ENCODE measurements at places on chromosomes 1 and 21. TPM values are rescaled to one million over a fixed set of nuclear protein-coding genes. Genes with fewer than 3 reads are reported as not detected.

DNA sequence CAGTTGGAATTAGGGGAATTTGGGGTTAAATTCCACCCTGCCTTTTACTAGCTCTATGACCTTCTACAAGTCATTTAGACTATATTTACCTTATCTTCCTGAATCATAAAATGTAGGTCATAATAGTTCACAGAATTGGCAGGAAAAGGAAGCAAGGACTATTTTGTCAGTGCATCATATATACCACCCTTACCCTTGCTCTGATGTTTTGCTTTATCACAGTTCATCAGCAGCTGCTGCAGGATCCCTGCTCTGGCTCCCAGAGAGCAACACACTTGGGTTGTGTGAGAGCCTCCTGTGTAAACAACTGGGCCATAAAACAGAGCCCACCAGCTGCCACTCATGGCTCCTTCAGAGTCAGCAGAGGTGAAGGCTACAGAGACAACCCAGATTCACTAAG lies 631.6 kb upstream of the CAMK1G start:
- no peak overlapping the region for H3K27ac ChIP-seq
- no peak overlapping the region for H3K4me3 ChIP-seq
- no peaks in the 10 kb centered on the region for H3K27me3 ChIP-seq

DNA sequence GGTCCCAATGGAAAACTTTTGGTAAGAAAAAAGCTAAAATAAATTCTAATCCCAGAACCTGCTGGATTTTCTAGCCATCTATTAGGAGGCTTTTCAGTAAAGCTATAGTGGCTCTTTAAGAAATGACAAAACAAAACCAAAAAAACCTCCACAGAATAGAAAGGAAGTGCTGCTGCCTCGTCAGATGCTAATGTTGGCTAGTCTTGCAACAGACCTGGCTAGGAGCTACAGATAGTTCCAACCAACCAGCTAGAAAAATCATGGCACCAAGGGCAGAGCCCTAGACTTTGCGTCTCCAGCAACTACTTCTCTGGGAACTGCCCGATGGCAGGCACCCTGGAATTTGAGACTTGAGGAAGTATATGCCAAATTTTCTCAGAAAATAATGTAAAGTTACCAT lies 7.6 kb downstream of the CD101 start:
- no peaks in the 10 kb centered on the region for H3K27me3 ChIP-seq
- no peak overlapping the region for H3K27ac ChIP-seq
- DNase-seq: no peak

DNA sequence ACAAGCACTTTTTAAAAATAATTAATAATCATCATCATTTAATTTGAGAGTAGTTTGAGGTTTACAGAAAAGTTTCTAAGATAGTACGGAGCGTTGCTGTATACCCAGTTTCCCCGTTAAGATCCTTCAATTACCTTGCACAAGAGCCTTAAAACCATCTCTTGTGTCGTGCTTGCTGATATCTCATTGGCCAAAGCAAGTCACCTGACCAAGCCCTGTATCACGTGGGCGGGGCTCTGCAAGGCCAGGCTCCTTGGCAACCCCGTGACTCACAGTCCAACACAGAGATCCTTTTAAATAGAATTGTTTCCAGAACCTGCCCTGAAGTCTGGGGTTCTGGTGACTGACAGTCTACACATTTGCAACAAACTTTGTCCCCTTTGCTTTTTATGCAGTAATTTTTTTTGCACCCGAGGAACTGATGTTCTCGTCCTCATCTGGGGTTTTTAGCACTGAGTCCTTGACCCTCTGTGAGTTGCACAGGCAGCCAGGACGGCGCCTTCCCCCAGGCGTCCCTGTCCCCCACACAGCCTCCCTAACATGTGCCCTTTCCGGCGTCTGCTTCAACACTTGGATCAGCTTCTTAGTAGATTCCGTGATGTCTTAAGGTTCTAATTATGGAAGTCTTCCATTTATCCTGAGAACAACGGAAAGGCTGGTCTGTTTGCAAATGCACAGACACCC lies 183.3 kb upstream of the TMEM51 start:
- H3K4me3 ChIP-seq: no peak overlapping the region
- DNase-seq: no peak
- peak overlapping the region; percentile 19 for H3K27ac ChIP-seq
- H3K4me1 ChIP-seq: peaks cover 6% of the 10 kb centered on the region
- no peaks in the 10 kb centered on the region for H3K36me3 ChIP-seq

The CELA3B gene
- total RNA-seq: not detected

DNA sequence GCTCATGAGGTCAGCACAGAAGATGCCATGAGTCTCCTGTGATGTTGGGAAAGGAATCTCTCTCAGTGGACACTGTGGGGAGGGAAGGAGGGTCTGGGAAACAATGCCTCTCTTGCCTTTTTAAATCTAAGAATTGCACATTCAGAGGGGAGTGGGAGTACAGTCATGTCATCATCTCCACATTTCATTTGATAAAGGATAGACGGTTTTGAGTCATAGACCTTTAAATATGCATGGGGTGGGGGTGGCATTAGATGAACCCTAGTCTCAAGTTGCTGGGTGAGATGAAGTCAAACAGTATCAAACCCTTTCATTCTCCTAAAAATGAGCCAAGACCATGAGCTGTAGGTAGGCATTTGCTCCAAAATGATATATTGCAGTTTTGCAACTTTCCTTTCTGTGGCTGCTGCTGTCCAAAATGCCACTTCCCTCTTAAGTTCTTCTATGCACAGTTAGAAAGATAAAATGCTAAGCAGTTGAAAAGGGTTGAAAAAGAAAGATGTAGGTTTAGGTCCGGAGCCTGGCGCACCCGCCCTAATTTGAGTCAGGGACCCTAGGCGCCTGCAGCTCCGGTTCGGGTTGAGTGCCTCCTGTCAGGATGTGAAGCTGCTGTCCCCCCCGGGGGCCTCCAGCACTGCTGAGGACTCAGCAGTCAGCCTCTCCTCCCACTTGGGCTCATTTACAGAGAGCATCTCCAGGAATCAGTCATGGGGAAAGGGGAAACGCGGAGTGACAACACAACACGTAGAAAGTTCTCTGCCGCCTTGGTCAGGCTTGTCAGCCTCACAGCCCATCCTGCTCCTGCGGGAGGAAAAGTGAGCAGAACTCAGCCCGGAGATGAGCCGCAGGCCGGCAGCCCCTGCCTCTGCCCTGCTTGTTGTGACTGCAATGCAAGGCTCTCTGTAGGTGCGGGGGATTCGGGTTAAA lies 479.3 kb upstream of the RUNX1 start:
- H3K4me1 ChIP-seq: no peaks in the 10 kb centered on the region
- H3K27me3 ChIP-seq: no peaks in the 10 kb centered on the region
- H3K36me3 ChIP-seq: no peaks in the 10 kb centered on the region
- H3K4me3 ChIP-seq: peak overlapping the region; percentile 26
- no peak overlapping the region for H3K27ac ChIP-seq

The C1orf141 gene
- not detected for total RNA-seq

The FBLIM1 gene
- 3.6 TPM for total RNA-seq

The CCDC27 gene
- not detected for total RNA-seq

DNA sequence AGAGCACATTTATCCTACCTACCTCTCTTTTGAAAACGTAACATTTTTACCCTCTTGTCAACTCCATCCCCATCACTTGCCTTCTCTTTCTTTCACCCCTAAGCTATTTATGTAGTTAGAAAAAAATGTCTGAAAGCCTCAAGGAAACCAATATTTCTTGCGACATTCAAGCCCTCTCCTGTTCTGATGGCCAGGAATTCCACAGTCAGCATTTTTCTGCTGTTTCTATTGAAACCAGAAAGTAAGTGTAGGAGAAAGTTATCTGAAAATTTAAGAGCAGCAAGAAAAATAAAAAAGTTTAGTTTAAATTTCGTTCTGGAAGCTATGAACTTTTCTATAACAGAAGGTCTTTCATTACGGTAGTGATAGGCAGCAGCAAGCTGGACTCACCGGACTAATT lies 247.6 kb upstream of the PBX1 start:
- H3K36me3 ChIP-seq: no peaks in the 10 kb centered on the region
- no peak for DNase-seq
- H3K27me3 ChIP-seq: no peaks in the 10 kb centered on the region
- no peak overlapping the region for H3K4me3 ChIP-seq

GRCh38 chr1:147247656-147248238 lies 5.3 kb downstream of the CHD1L start:
- no peak overlapping the region for H3K27ac ChIP-seq
- H3K36me3 ChIP-seq: no peaks in the 10 kb centered on the region
- no peak for DNase-seq
- no peaks in the 10 kb centered on the region for H3K27me3 ChIP-seq

GRCh38 chr1:214352838-214353237 lies 71.9 kb downstream of the SMYD2 start:
- H3K36me3 ChIP-seq: no peaks in the 10 kb centered on the region
- no peaks in the 10 kb centered on the region for H3K4me1 ChIP-seq
- H3K4me3 ChIP-seq: no peak overlapping the region
- H3K27me3 ChIP-seq: no peaks in the 10 kb centered on the region
- DNase-seq: no peak

- DNase-seq: no peak
- H3K36me3 ChIP-seq: no peaks in the 10 kb centered on the region
- no peaks in the 10 kb centered on the region for H3K4me1 ChIP-seq
- H3K4me3 ChIP-seq: no peak overlapping the region
These were observed 108.0 kb downstream of the PBX1 start for GRCh38 chr1:164667001-164667400.

The ARHGEF10L gene
- 26.3 TPM for total RNA-seq

- H3K4me3 ChIP-seq: no peak overlapping the region
- no peak for DNase-seq
- H3K4me1 ChIP-seq: no peaks in the 10 kb centered on the region
- no peak overlapping the region for H3K27ac ChIP-seq
- H3K36me3 ChIP-seq: no peaks in the 10 kb centered on the region
These were observed 264.6 kb downstream of the DUSP10 start for GRCh38 chr1:221477252-221477651.

DNA sequence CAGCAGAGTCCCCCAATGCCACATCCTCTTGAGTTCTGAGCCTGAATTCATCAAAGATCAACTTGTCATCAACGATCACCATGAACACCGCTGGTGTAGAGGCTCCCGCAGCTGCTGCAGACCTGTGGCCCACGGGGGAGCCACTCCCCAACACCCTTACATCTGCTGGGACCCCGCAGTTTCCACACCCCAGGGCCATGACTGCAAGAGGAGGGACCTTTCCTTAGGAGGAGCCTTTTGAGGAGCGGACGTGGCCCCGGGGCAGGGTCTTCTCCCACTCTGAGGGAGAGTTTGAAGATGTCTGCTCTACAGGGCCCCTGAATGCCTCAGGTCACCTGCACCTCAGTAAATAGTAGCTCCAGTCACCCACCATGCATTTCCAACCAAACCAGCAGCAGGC lies 2.7 kb downstream of the PRDM15 start:
- H3K27me3 ChIP-seq: no peaks in the 10 kb centered on the region
- peaks cover 3% of the 10 kb centered on the region for H3K4me1 ChIP-seq
- no peak overlapping the region for H3K4me3 ChIP-seq
- no peak for DNase-seq

The NR1I3 gene
- 52.3 TPM for total RNA-seq

DNA sequence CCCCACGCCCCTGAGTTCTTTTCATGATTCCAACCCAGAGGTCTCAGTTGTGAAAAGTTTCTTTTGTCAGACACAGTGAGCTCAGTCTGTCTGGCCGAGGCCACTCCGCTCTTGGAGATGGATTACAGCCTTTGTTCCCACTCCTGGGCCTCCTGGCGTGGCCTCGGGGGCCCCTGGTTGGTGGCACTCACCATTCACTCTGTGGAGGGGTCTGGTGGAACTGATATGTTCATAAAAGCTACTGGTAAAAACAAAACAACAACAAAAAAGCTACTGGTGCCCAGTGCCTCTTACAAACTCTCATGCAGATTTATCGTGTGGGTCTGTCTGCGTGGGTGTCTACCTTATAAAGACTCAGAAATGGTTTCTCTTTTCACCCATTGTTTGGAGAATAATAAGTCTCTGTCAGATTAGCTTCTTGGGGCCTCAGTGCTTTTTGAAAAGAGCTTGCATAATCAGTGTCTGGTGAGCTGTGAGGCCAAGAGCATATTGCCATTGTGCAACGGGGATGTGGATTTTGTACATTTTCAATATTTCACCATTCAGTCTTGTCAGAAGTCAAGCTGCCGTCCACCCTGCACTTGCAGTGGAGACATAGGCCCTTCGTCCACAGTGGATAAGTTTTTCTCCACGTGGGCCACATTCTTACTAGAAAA lies 86.7 kb downstream of the GALNT2 start:
- no peak overlapping the region for H3K4me3 ChIP-seq
- no peaks in the 10 kb centered on the region for H3K36me3 ChIP-seq
- H3K4me1 ChIP-seq: peaks cover 59% of the 10 kb centered on the region

The ZMYND12 gene
- total RNA-seq: 2.1 TPM

- H3K36me3 ChIP-seq: peaks cover 3% of the 10 kb centered on the region
- no peak for DNase-seq
- no peaks in the 10 kb centered on the region for H3K27me3 ChIP-seq
- no peak overlapping the region for H3K27ac ChIP-seq
These were observed 17.0 kb downstream of the CFAP126 start for GRCh38 chr1:161350671-161351070.

DNA sequence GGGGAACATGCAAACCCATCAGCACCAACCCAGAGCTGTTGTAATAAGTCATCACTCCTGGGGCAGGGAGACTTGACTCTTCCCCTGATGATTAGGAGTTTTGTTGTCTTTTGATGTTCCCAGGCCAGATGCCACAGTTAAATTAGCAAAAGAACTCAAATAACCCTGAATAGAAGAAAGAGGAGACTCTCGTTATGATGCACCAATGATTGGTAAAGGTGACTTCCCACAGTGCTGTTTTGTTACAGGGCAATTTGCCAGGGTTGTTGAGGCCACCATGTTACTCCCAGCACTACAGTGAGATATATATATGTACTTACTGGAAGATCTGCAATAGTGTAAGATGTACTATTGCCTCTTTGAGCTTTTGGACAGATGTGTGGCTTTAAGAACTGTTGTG lies 24.3 kb upstream of the RCAN1 start:
- DNase-seq: no peak
- no peaks in the 10 kb centered on the region for H3K4me1 ChIP-seq
- H3K36me3 ChIP-seq: no peaks in the 10 kb centered on the region
- no peak overlapping the region for H3K27ac ChIP-seq
- H3K27me3 ChIP-seq: no peaks in the 10 kb centered on the region

- no peak for DNase-seq
- H3K27ac ChIP-seq: no peak overlapping the region
- H3K27me3 ChIP-seq: no peaks in the 10 kb centered on the region
- H3K4me1 ChIP-seq: no peaks in the 10 kb centered on the region
- no peaks in the 10 kb centered on the region for H3K36me3 ChIP-seq
These were observed 25.4 kb downstream of the SYT6 start for GRCh38 chr1:114128293-114128692.

DNA sequence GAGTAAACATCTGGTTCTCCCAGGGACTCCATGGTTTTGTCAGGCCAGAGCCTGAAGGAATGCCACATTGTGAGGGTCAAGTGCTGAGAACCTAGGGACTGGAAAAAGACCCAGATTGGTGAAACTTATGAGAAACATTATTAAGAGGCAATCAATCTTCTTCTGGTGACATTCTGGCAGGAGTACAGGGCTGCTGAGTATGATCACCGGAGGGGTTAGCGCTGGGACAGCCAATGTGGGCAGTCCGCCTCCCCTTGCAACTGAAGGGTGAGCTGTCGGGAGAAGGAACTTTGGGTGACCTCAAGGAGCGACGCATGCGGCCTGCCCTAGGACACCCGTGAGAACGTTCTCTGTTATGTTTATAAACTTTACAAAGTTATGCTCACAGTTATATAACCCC lies 429.0 kb downstream of the LMO4 start:
- H3K4me3 ChIP-seq: no peak overlapping the region
- no peaks in the 10 kb centered on the region for H3K36me3 ChIP-seq
- H3K27me3 ChIP-seq: no peaks in the 10 kb centered on the region
- no peak for DNase-seq
- H3K27ac ChIP-seq: no peak overlapping the region

The UTS2 gene
- 0.28 TPM for total RNA-seq

The LMOD1 gene
- 4.4 TPM for total RNA-seq

- H3K36me3 ChIP-seq: no peaks in the 10 kb centered on the region
- no peak overlapping the region for H3K4me3 ChIP-seq
- H3K27ac ChIP-seq: no peak overlapping the region
- no peak for DNase-seq
- no peaks in the 10 kb centered on the region for H3K4me1 ChIP-seq
These were observed 69.5 kb downstream of the NTMT2 start for GRCh38 chr1:170215072-170215885.

The BMP8A gene
- not detected for total RNA-seq
